Activated T-cell treated with anti-CD3 and anti-CD28 coated beads, Interleukin-2, amount 50 U/mL, for 4 hours (primary cell): ENCODE measurements at places on chromosomes 7 and 10. TPM values are rescaled to one million over a fixed set of nuclear protein-coding genes. Genes with fewer than 3 reads are reported as not detected.

- DNase-seq = no peak
Measured at GRCh38 chr10:49426490-49427360, 30.8 kb upstream of the DRGX start.

GRCh38 chr7:39073432-39073831 is 95.7 kb downstream of the POU6F2 start:
- DNase-seq = no peak

DNA sequence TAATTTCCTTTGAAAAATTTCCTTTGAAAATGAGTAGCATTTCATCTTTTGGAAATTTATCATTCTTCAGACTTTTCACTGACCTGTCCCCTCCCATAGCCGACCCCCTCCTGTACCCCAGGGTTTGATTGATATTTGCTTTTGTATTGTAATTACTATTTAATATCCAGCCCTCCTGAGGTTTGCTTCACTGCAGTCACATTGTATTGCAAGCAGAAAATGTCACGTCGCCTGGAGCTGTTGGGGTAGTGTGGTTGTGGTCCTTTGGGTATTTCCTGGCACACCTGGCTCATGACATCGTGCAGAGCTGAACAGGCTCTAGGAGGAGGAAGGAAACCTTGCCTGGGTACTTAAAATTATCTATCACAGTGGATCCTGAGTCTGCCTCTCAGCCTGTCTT is 116.1 kb downstream of the INSYN2A start:
- DNase-seq = no peak

GRCh38 chr7:1689311-1689710 is 19.2 kb downstream of the ELFN1 start:
- DNase-seq = no peak

DNA sequence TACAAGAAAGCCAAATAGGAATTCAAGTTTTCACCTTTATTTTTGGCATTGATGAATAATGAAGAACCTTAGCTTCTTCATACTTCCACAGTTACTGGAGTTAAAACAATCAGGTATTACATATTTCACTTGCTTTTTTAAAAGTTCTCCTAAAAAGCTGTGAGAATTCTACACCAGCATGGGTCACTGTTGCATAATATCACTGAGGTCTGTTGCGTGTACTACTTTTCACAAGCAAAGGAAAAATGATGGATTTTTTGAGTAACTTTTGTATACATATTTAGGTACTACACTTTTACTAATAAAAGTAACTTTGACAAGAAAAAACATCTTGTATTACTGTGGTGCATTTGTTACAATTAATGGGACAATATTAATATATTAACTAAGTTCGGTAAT is 15.2 kb downstream of the FAM24B start:
- DNase-seq = no peak

DNA sequence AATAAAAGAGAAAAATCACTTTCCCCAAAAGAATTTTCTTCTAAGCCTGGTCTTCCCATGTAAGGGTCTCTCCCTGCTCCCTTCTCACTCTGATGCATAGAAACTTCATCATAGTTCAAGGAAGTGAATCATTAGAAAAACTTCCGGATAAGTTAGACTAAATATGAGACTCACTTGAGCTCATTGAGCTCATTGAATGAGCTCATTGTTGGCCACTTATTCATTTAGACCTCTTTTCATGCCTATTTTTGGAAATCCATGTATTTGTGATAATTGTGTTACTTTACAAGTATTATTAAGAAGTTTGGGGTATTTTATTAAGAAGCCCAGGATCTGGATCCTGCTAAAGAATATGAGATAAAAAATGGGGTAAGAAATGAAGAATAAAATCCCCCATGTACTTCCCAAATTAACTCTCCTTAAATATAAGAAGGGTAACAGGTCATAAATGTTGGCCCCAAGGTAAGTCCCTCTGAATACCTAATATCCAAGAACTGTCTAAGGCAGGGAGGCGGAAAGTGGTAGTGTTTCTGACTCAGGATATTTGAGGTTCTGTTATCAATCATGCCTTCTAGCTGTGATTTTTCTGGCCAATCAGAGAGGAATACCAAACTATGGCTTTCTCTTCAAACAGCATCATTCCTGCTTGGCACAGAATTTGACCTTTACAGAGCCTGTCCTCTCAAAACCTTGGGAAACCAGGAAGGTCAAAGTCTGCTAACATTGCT is 236.5 kb upstream of the PTN start:
- DNase-seq = no peak

DNA sequence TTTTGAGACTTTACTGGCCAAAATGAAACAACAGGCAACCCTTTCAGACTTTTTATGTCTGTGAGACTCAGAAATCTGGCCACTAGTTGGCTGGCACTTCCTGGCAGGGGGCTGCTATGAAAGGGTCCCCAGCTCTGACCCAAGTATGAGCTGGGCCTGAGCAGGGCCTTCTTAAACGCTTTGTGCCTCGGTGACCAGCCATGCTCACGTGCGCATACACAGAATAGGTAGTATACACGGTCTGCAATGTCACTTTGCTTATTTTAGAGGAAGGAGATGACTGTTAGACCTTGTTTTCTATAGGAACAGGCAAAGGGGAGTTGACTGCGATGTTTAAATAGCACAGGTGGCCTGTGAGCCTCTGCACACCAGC is 129.6 kb downstream of the VIPR2 start:
- no peak for DNase-seq

GRCh38 chr7:156607332-156608172 is 33.0 kb upstream of the RNF32 start:
- DNase-seq = no peak

NOS3 gene
- 9.2 TPM for total RNA-seq
